ENCODE measurements at places on chromosomes 3 and 15. TPM values are rescaled to one million over a fixed set of nuclear protein-coding genes. Genes with fewer than 3 reads are reported as not detected.

The CHRFAM7A gene
- total RNA-seq: 3.3 TPM

- ATAC-seq: no peak
Observed at GRCh38 chr3:128491691-128491940, 1.4 kb downstream of the GATA2 start.

DNA sequence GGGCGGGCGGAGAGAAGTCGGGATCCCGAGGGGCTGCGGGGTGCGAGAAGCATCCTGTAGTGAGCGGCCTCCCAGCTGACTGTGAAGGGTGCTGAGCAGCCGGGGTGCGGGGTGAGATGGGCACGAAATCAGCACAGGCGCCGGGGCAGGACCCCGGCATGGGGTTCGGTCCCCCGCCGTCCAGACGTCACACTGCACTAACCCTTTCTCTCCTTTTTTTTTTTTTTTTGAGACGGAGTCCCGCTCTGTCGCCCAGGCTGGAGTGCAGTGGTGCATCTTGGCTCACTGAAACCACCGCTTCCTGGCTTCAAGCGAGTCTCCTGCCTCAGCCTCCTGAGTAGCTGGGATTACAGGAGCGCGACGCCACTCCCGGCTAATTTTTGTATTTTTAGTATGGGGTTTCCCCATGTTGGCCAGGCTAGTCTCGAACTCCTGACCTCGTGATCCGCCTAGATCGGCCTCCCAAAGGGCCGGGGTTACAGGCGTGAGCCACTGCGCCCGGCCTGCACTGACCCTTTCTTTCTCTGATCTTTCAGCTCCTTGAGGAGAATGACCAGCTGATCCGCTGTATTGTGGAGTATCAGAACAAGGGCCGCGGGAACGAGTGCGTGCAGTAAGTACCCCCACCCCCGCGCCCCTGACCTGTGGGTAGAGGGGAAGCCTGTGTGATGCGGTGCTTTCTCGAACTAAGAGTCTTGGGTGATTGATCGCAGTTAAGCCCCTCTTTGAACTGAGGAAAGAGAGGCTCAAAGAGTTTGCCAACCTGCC, 513 bp downstream of the SS18L2 start:
- ATAC-seq: no peak

GRCh38 chr3:177430653-177431052, 233.4 kb upstream of the TBL1XR1 start:
- no peak for ATAC-seq

GRCh38 chr15:63879995-63880394, 46.2 kb upstream of the HERC1 start:
- no peak for ATAC-seq

The MME gene
- total RNA-seq: 56.8 TPM

DNA sequence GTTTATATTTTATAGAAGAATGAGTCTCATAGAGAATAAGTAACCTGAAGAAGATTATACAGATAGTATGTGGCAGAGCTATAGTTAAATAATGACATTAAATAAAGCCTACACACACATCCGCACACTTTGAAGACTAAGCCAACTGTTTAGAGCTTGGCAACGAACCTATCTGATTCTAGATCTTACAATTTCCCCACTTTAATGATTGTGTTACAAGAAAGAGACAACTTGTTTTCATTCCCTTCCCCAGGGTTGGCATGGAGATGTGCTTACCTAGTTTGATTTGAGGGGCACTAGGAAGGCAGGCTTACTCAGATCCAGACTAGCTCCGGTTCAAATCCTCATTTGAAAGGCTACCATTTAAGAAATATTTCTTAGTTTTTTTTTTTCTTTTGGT, 61.9 kb upstream of the CBLB start:
- ATAC-seq: peak; percentile 45

GRCh38 chr3:113514265-113514769, 639 bp downstream of the SPICE1 start:
- ATAC-seq: no peak

GRCh38 chr3:33750211-33750548, 32.1 kb upstream of the CLASP2 start:
- no peak for ATAC-seq

The SLC12A8 gene
- total RNA-seq: 0.64 TPM

DNA sequence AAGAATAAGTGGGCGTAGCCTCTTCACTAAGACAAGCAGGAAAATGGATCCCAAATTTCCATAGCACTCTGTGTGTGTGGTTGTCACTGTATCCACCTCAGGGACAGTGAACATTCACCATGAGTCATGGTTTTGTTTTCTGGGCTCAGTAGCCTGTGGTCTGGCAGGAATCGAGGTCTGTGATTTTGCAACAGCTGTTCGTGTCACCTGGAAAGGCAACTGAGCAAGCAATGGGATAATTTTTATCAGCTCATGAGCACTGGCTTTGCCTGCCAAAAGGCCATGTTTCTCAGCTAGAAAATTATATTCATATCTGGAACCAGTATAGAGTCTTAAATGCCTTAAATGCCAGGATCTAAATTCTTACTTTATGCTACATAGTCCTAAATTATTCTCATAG, 60.9 kb downstream of the STRIT1 start:
- no peak for ATAC-seq

- ATAC-seq: no peak
Observed at GRCh38 chr3:83226751-83227150, 1465.3 kb upstream of the GBE1 start.

- no peak for ATAC-seq
Observed at GRCh38 chr3:52226229-52226817, 878 bp upstream of the TLR9 start.

- ATAC-seq: no peak
Observed at GRCh38 chr15:31272558-31273257, 53.9 kb upstream of the KLF13 start.

GRCh38 chr3:51706021-51706485, 815 bp upstream of the GRM2 start:
- no peak for ATAC-seq

DNA sequence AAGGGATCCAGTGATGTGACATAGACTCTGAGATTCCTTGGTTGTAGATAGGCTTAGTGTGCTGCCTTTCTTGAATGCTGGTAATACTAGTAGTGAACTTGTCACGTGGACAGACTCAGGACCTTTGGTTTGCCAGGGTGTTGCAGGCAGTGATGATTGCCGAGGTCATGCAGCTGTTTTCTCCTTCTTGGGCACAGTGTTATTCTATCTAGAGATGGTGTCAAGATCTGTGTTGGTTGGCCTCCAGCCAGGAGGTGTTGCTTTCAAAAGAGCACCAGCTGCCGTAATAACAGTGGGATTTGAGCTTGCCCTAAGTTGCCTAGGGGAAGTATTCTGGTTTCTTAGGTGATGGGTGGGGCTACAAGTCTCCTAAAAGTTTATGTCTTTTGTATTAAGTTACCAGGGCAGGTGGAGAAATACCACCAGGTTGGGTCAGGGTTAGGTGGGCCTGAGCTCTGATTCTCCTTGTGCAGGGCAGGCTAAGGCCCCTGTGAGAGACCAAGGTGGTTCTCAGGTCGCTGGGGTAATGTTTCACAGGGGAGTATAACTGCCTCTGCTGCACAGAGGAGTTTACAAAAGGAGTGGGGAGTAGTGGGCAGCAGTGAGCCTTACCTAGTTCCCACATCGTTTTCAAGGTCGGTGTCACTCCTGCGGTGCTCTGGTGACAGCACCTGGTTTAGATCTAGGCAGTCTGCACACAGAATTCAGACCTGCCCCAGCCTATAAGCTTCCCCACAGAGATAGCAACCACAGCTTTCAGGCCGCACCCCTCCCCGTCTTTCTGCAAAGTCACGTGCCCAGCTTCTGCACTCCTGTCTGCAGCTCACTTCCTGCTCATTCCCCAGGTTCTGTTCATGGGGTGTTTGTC, 350.3 kb downstream of the DOCK3 start:
- ATAC-seq: no peak

DNA sequence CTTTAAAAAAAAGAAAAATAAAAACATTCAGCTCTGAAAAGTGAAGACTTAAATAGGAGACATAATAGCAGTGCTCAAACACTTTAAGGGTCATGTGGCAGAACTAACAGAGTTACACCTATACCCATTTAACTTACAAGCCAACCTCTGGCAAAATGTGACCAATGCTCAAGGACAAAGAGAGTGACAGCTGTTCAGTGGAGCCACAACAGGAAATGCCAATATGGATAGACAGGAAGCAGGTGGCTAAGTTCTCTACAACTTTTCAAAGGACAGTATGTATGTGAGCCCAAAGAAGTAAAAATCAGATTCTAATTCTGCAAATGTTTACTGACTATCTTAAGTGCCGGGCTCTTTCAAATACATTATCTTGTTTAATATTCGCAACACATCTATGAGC, 3.4 kb downstream of the TMCC1 start:
- no peak for ATAC-seq

The SNUPN gene
- 18.4 TPM for total RNA-seq

The APOD gene
- total RNA-seq: 12.9 TPM

GRCh38 chr3:49805367-49805782, 2.3 kb downstream of the INKA1 start:
- no peak for ATAC-seq

The C2CD4A gene
- total RNA-seq: 0.24 TPM

The SAMD7 gene
- not detected for total RNA-seq

GRCh38 chr3:18633002-18633401, 207.9 kb upstream of the SATB1 start:
- no peak for ATAC-seq

DNA sequence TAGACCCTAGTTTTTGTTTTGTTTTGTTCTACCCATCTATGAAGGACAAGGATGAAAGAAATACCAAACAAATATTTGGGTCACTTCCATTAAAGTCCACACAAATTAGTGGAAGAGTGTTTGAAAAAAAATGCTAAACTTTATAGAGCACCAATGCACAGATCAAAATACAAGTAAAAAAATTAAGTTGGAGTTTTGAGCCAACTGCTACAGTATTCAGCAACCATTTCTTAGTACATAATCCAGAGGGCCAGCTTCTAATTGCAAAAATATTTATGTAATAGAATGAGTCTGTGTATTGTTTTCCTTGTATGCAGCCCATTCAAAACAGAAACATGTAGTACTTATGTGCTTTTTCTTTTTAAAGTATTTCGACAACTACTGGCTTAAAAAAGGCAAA, 121.1 kb downstream of the CBLB start:
- ATAC-seq: no peak

- no peak for ATAC-seq
Observed at GRCh38 chr3:182122779-182123178, 411.1 kb downstream of the SOX2 start.

- ATAC-seq: no peak
Observed at GRCh38 chr3:126676919-126677705, 22.2 kb upstream of the TXNRD3 start.

DNA sequence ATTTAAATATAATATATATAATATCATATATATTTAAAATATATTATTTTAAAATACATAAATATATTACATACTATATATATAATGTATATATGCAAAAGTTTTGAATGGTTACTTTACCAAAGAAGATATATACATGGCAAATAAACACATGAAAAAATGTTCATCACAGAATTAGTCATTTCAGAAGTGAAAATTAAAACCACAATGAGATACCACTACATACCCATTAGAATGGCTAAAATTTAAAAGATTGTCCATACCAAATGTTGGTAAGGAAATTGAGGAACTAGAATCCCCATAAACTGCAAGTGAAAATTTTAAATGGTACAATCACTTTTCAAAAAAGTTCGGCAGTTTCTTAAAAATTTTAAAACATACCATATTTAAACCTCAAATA, 23.6 kb upstream of the COL8A1 start:
- ATAC-seq: no peak

DNA sequence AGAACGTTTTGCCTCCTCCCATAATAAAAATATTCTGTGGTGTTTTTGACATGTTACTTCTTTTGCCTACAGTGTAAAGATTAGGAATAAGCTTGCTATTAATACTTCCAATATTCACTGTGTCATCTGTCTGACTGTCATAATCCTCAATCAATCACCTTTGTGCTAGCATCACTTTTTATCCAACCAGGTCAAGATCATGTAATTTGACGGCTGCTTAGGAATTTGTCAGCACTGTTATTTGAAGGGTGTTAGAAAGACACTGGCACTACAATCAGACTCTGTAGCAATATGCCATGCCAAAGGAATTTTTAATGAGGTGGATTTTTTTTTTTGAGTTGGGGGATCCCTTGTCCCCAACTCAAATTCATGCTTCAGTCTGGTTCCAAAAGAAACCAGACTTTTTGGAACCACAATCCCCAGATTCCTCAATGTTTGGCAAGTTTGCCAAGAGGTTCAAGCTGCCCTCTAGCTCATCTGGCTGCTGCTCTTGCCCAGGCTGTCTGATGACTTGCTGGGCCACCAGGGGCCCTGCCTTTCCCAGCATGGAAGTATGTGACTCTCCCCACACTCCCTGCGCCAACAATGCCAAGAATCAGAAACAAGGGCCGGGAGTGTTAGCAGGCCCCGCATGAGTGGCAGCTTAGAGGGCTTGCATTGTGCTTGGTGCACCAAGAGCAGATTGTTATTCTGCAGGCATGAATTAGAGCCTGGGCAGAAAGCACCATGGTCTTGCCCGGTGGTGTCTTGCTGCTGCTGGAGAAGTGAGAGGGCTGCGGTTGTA, 58.6 kb upstream of the TSC22D2 start:
- no peak for ATAC-seq

The GPR149 gene
- total RNA-seq: 2.7 TPM
